Breast epithelium (tissue), 4 donors: ENCODE measurements at places on chromosomes 2 and 18. TPM values are rescaled to one million over a fixed set of nuclear protein-coding genes. Genes with fewer than 3 reads are reported as not detected.

DNA sequence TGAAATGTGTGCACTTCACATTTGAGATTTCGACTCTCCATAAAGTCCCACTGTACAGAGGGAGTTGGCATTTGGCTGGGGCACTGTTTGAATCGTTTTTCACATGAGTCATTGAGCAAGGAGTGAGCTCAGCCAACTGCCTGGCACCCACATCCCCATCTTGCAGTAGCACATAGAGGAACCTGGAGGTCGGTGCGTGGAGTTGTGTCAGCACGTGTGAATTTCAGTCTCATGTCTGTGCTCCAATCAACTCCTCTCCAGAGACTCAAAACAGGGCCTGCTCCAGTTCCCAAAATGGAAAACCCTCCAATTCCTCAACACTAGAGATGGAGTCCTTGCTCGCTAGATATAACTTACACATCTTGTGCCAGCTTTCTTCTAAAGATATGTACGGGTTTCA lies 126.8 kb upstream of the CAPN13 start:
- DNase-seq = no peak

- no peak for DNase-seq
Observed at GRCh38 chr2:47193607-47194006, 38.5 kb upstream of the STPG4 start.

DNA sequence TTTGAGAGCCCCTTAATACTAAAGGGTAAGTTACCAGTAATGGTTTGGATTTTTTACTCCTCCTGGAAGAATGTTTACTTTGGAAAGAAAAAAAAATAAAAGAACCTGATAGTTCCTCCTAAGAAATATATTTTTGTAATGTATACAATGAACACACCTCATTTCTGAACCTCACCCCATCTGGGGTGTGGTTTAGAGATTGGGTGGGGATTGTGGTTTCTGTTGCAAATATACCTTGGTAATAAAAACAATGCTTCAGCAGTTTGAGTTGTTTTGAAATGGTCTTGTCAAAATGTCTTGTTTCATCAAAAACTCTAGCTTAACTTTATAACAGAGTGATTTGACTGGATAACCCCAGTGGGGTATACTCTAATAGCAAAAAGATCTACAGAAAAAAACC lies 448.9 kb upstream of the MEIS1 start:
- no peak for DNase-seq

CERKL gene
- 0.29 TPM for total RNA-seq

GRCh38 chr18:13259701-13260100 lies 41.1 kb downstream of the LDLRAD4 start:
- no peak for DNase-seq

MEP1B gene
- 0.15 TPM for total RNA-seq

DNA sequence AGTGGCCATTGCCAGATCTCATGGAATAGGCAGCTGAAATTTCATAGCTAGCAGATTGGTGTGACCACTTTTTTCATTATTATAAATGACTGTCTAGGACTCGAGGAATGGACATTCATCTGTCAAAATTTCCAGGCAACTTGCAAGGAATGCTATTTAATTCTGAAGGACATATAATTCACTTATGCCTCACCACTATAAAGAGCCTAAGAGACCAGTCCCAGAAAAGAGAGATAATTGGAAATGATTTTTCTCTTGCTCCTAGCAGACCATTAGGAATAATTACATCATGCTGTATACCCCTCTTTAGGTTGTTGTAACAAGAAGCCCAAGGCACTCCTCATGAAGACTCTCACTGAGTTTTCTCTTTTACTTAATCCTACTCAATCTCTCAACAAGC lies 557.4 kb upstream of the RAB6C start:
- no peak for DNase-seq

DNA sequence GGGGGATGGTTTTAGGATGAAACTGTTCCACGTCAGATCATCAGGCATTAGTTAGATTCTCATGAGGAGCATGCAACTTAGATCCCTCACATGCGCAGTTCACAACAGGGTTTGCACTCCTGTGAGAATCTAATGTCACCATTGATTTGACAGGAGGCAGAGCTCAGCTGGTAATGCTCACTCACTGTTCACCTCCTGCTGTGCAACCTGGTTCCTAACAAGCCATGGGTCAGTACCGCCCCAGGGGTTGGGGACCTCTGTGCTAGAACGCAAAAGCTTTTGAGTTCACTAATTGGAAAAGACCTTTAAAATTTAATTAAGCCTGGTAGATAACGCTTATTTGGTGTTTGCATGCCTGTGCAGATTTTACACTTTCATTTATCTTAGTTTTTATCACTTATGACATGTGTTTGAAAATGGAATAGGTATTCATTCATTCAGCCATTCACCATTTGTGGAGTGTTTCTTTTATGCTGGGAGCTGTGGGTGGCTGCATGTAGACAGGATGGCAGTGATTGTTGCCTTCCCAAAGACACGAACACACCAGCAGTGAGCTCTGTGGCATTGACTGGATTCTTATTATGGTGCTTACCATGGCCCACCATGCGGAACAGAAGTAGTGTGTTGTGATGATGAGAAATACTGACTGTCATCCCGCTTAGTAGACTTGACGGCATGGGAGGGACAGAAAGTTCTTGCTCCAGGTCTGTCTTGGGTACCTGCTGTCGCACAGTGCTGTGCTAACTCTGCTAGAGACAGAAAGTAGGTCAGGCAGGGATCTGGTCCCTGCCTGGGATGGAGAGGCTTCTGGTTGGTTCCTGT lies 6.4 kb downstream of the RAB31 start:
- DNase-seq = no peak

CYP26B1 gene
- 41.6 TPM for total RNA-seq

- DNase-seq = no peak
Observed at GRCh38 chr2:153548536-153548935, 70.0 kb upstream of the RPRM start.

PDCD1 gene
- 0.88 TPM for total RNA-seq

TMEM17 gene
- 0.33 TPM for total RNA-seq

GRCh38 chr2:15763822-15764682 lies 172.4 kb downstream of the DDX1 start:
- no peak for DNase-seq
